Activated CD4-positive, alpha-beta T cell treated with anti-CD3 and anti-CD28 coated beads, Interleukin-2, amount 10 ng/mL, durations not matched to agents 24 days and 14 days (primary cell): ENCODE measurements at places on chromosomes 12 and 14. TPM values are rescaled to one million over a fixed set of nuclear protein-coding genes. Genes with fewer than 3 reads are reported as not detected.

PTPN6 gene
- total RNA-seq = 349 and 355 TPM in 2 replicates

GRCh38 chr12:77855548-77855947 is 24.9 kb downstream of the NAV3 start:
- H3K36me3 ChIP-seq = no peaks in the 10 kb centered on the region
- H3K27me3 ChIP-seq = no peaks in the 10 kb centered on the region
- no peak for DNase-seq
- H3K4me3 ChIP-seq = no peak overlapping the region
- H3K27ac ChIP-seq = no peak overlapping the region

GRCh38 chr12:75345531-75345930 is 11.1 kb downstream of the GLIPR1L1 start:
- H3K27ac ChIP-seq = no peak overlapping the region
- H3K4me3 ChIP-seq = no peak overlapping the region
- H3K36me3 ChIP-seq = no peaks in the 10 kb centered on the region
- H3K4me1 ChIP-seq = peaks cover 7% of the 10 kb centered on the region

GRCh38 chr14:57871459-57872080 is 5.7 kb upstream of the SLC35F4 start:
- peaks cover 6% of the 10 kb centered on the region for H3K27me3 ChIP-seq
- no peaks in the 10 kb centered on the region for H3K36me3 ChIP-seq
- no peak overlapping the region for H3K4me3 ChIP-seq
- H3K4me1 ChIP-seq = no peaks in the 10 kb centered on the region
- H3K27ac ChIP-seq = no peak overlapping the region

DNA sequence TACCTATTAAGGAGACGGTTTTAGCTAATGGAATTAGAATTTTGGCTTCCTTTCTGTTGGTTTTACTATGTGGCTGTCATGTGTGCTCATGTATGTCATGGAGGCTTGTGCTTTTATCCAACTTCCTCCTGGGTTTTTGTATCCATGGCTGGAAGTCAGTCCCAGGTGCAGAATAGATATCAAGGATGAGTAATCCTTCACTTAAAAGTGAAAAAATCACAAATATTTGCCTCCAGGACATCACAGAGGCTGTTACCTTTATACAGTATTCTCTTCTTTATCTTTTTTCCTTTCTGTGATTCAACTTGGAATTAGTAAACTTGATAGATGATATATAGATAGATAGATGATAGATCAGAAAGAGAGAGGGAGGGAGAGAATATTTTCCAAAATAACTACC is 706.8 kb downstream of the GALC start:
- no peak overlapping the region for H3K4me3 ChIP-seq
- no peak overlapping the region for H3K27ac ChIP-seq
- H3K36me3 ChIP-seq = no peaks in the 10 kb centered on the region
- no peak for DNase-seq
- no peaks in the 10 kb centered on the region for H3K4me1 ChIP-seq
- H3K27me3 ChIP-seq = no peaks in the 10 kb centered on the region

TMEM132D gene
- not detected in 2 replicates for total RNA-seq

TAS2R9 gene
- not detected in 2 replicates for total RNA-seq

FGF6 gene
- not detected in 2 replicates for total RNA-seq

- H3K27ac ChIP-seq = no peak overlapping the region
- DNase-seq = no peak
- no peak overlapping the region for H3K4me3 ChIP-seq
- peaks cover 27% of the 10 kb centered on the region for H3K27me3 ChIP-seq
- H3K36me3 ChIP-seq = peaks cover 3% of the 10 kb centered on the region
- H3K4me1 ChIP-seq = no peaks in the 10 kb centered on the region
These were observed 17.2 kb downstream of the CALCOCO1 start for GRCh38 chr12:53710091-53710490.

CCDC197 gene
- total RNA-seq = not detected in 2 replicates

DNA sequence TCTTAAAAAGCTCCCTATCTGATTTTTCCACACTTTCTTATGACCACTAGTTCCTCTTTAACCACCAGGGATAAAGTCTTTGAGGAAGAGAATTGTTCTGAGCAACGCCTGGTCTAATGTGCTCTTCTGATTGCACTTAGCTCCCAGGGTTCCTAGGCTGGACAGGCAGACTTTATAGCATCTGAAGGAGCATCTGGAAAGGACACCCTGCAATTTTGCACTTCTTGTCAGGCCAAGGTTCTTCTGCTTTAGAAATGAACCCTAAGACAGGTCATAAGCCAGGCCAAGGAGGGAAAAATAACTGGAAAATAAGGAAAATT is 126.3 kb downstream of the KTN1 start:
- H3K4me1 ChIP-seq = peaks cover 7% of the 10 kb centered on the region
- no peak for DNase-seq
- no peaks in the 10 kb centered on the region for H3K27me3 ChIP-seq
- H3K4me3 ChIP-seq = no peak overlapping the region
- H3K36me3 ChIP-seq = no peaks in the 10 kb centered on the region

DNA sequence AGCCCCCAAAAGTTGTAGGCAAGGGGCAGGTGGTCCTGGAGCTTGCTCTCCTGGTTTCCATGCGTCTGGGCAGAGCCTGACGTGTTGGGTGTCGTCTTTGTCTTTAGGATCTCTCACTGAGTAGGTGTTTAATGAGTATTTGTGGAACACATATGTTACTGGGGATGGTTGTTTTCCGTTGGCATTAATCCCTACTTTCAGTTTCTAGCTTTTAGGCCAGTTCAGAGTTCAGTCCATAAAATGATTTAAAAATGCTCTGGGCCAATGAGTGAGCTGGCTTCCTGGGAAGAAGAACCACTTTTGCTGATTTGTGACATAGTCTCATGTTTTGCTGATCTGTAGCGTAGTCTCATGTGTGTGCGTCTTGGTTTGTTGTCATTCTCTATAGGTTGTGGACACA is 10.9 kb downstream of the AACS start:
- H3K4me1 ChIP-seq = peaks cover 4% of the 10 kb centered on the region
- DNase-seq = no peak
- H3K36me3 ChIP-seq = peaks cover 28% of the 10 kb centered on the region
- no peaks in the 10 kb centered on the region for H3K27me3 ChIP-seq
- H3K4me3 ChIP-seq = no peak overlapping the region
- H3K27ac ChIP-seq = no peak overlapping the region

- H3K4me3 ChIP-seq = peak overlapping the region; percentile 4
- H3K36me3 ChIP-seq = peaks cover 71% of the 10 kb centered on the region
- peaks cover 46% of the 10 kb centered on the region for H3K4me1 ChIP-seq
- DNase-seq = no peak
- H3K27me3 ChIP-seq = peaks cover 3% of the 10 kb centered on the region
These were observed 3.8 kb downstream of the RPS29 start for GRCh38 chr14:49582113-49582977.

DNA sequence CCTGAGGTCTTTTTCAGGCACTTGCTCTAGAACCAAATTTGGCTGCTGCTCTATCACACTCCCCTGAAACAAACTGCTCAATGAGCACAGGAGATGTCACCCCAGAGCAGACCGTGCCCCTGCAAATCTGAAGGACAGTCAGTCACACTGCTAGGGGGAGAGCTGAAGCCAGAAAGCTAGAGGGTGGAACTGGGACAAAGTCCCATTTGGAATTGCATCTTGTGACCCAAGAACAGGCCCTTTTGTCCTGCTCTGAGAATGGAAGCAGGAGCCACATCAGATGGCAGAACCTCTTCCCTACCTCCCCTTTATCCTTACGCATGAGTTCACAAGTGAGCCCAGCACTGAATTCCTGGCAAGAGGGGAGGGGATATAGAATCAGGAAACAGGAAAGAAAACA is 64.7 kb downstream of the MAP3K9 start:
- no peak overlapping the region for H3K4me3 ChIP-seq
- H3K4me1 ChIP-seq = no peaks in the 10 kb centered on the region
- peaks cover 19% of the 10 kb centered on the region for H3K36me3 ChIP-seq
- DNase-seq = no peak
